Thoracic aorta endothelial cell (primary cell): ENCODE measurements at places on chromosomes 5 and 9. TPM values are rescaled to one million over a fixed set of nuclear protein-coding genes. Genes with fewer than 3 reads are reported as not detected.

The SGCD gene
- under 0.01 TPM in 2 replicates for total RNA-seq

The IARS1 gene
- 292 and 302 TPM in 2 replicates for total RNA-seq

The ZNF462 gene
- total RNA-seq, result 10.9 and 14.1 TPM in 2 replicates

The TMC1 gene
- total RNA-seq, result 2.2 and 3.2 TPM in 2 replicates

The TERT gene
- under 0.01 TPM in 1 of 2 replicates, not detected in the other for total RNA-seq

The CLIC3 gene
- 0.14 and 0.27 TPM in 2 replicates for total RNA-seq

The BRD3OS gene
- 13.3 and 14.9 TPM in 2 replicates for total RNA-seq

The CCDC171 gene
- total RNA-seq, result 2.1 and 2.9 TPM in 2 replicates

The CTSV gene
- total RNA-seq, result 1.2 and 1.5 TPM in 2 replicates

The GPR151 gene
- total RNA-seq, result not detected in 2 replicates

The COL5A1 gene
- 51.0 and 109 TPM in 2 replicates for total RNA-seq

The SHISAL2B gene
- total RNA-seq, result not detected in 2 replicates

The LYRM7 gene
- total RNA-seq, result 11.3 and 16.0 TPM in 2 replicates

The FGFR4 gene
- 1.9 and 4.2 TPM in 2 replicates for total RNA-seq

The GLDC gene
- 17.4 and 22.8 TPM in 2 replicates for total RNA-seq

The RNF224 gene
- total RNA-seq, result 0.07 TPM in 1 of 2 replicates, not detected in the other

The LMAN2 gene
- total RNA-seq, result 255 and 380 TPM in 2 replicates

The JAKMIP2 gene
- total RNA-seq, result not detected in 2 replicates

The PCDHGA4 gene
- total RNA-seq, result 2.2 and 5.2 TPM in 2 replicates

The FST gene
- total RNA-seq, result 58.4 and 88.6 TPM in 2 replicates

The TESK1 gene
- 6.4 and 9.0 TPM in 2 replicates for total RNA-seq

The PLAC8L1 gene
- not detected in 2 replicates for total RNA-seq

The LCN15 gene
- not detected in 2 replicates for total RNA-seq

The OTULINL gene
- total RNA-seq, result 0.27 and 0.50 TPM in 2 replicates

The ST8SIA4 gene
- total RNA-seq, result 3.1 and 5.3 TPM in 2 replicates

The FOXD4L6 gene
- total RNA-seq, result not detected in 2 replicates

The FOXD4L4 gene
- 0.29 TPM in 1 of 2 replicates, not detected in the other for total RNA-seq

The FOXD4 gene
- total RNA-seq, result 0.14 and 0.27 TPM in 2 replicates

The LCN1 gene
- not detected in 2 replicates for total RNA-seq

The FAM221B gene
- total RNA-seq, result not detected in 2 replicates

The SLC46A2 gene
- not detected in 2 replicates for total RNA-seq

The PCDHA1 gene
- total RNA-seq, result not detected in 2 replicates

The GRIA1 gene
- total RNA-seq, result not detected in 2 replicates

The NTNG2 gene
- 0.07 and 0.13 TPM in 2 replicates for total RNA-seq

The P4HA2 gene
- 39.1 and 53.2 TPM in 2 replicates for total RNA-seq

The ADAMTS6 gene
- total RNA-seq, result 77.3 and 134 TPM in 2 replicates

The CNTFR gene
- not detected in 2 replicates for total RNA-seq
